HAP-1 (cell line): ENCODE measurements at places on chromosomes 6 and 20.

- DNase-seq, result peak; percentile 46
Measured at GRCh38 chr6:147310521-147310920, 106.3 kb downstream of the STXBP5 start.

- no peak for DNase-seq
Measured at GRCh38 chr6:43910149-43910637, 140.2 kb downstream of the VEGFA start.

DNA sequence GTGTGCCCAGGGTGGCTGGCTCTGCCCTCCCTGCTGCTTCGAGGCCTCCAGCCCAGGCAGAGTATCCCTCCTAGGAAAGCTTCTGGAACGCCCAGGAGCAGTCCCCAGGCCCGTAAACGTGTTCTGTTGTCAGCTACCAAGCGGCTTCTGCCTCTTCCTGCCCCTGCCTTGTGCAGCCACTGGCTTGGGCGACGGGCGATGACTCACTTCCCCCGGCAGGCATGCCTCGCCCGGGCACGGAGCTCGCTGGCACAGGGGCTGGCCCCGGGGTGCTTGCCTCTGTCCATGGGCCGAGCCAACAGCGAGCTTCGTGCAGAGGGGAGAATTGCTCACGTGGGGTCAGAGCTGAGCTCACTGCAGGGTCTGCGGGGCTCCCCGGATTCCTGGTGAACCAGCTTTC, 86.7 kb upstream of the THBS2 start:
- DNase-seq, result no peak

DNA sequence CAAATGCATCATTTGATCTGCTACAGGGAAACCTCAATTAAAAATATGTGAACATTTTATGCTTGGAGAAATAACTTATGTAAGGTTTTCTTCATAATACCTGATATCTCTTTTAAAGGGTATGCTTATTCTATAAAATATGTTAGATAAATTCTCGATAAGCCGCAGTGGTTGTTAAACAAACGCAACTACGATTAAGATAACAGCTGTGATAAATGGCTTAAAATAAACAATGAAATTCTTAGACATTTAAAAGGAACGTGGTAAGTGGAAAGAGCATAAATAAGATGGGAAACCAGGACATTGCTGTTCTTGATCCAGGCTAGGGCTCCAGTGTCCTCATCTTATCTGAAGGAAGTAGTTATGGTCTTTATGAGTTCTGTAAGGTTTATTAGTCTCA, 415.9 kb downstream of the CD83 start:
- no peak for DNase-seq

DNA sequence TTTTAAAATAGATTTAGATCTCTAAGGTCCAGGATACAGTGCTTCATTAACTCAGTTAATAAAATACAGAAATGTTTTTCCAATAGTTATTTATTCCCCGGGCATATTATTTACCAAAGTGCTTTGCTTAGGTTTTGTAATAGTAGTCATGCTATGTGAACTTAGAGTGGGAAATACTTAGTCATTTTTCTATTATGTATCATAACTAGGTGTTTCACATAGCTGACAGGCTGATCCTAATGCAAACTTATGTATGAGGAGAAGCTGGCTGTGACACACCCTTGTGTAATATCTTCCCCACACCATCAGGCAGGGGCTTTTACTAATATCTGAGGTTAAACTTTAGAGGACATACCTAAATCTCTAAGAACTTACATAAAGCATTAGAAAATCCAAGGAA, 277.7 kb upstream of the RIMS1 start:
- DNase-seq, result no peak

- DNase-seq, result no peak
Measured at GRCh38 chr6:39217177-39217864, 12.0 kb downstream of the KCNK5 start.

- DNase-seq, result no peak
Measured at GRCh38 chr20:63529180-63529860, 7.9 kb downstream of the PTK6 start.
